Activated CD4-positive, alpha-beta T cell treated with anti-CD3 and anti-CD28 coated beads, Interleukin-2, Interleukin-6, amounts not matched to agents 100 ng/mL and 50 ng/mL, durations not matched to agents 16 hours and 8 hours (primary cell): ENCODE measurements at places on chromosomes 4 and X.

DNA sequence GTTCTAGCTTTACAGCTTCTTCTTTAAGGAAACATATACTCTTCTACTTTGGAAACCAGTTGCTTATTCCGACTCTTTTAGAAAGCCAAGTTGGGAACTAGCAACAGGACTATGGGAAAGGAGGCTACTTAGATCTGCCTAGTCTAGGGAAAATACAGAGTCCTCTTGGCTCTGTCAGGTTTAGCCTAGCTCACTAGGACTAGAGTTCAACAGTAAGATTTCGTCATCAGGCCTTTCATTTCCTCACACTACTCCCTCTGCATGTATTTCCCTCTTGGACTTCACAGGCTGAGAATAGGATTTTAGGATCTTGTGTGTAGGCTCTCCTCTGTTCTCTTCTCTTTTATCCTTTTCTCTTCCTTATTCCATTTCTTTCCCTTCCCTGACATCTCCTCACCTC, 409.8 kb downstream of the AR start:
- no peak for DNase-seq

DNA sequence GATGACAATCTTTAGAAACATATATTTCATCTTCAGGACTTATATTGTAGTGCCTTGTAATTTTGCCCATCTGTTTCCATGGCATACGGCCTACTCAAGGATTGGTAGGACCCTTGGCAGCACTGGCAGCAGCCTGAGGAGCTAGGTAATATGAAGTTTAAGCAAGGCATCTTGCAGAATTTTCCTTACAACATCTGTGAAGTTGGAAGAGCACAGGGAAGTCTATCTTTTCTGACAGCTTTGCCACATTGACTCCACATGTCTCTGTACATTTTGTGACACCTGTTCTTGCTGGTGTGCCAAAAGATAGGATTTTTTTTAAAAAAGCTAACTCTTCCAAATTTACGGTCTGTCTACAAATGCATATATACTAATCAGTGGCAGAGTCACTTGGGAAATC, 1235.2 kb downstream of the PCDH7 start:
- no peak for DNase-seq

GRCh38 chr4:142360657-142361056, 485.4 kb downstream of the INPP4B start:
- no peak for DNase-seq

DNA sequence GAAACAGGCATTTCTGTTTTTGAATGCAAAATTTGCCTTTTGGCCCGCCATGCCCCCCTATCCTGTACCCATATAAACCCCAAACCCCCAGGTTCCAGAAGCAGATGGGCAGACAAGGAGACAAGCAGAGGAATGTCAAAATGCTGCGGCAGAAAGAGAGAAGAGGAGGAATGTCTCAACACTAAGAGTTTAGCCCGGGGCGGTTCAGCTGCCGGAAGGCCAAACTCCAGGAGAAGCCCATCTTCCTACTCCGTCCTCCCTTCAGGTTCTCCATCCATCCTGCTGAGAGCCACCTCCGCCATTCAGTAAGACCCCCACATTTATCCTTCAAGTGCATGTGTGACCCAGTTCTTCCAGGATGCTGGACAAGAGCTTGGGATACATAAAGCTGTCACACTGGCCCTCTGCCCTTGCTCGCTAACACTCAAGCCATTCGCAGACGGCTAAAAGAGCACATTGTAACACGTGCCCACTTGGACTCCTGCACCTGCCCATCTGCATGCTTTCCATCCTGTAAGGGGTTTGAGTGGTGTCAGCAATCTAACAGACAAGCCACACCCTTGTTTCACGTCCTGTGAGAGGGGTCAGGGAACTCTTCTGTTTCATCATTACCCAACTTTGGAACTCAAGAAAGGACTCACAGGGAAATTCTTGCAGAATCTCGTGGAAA, 31.3 kb downstream of the TLR10 start:
- DNase-seq = no peak

DNA sequence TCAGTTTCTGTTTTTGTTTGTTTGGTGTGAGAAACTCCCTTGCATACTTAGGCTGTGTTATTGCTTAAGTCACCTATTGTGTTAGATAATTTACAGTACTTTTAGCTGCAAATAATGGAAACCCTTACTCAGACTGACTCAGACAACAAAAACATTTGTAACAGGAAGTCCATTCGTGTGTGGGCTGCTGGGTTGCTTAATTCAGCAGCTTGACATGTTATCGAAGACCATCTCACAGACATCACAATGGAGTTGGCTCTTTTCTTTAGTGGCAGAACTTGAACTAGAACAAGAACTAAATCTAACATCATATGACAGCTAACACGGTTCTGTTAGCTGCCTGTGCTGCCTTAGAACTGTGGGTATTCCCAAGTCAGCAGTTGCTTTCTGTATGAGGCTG, 9.9 kb upstream of the GABRE start:
- no peak for DNase-seq

DNA sequence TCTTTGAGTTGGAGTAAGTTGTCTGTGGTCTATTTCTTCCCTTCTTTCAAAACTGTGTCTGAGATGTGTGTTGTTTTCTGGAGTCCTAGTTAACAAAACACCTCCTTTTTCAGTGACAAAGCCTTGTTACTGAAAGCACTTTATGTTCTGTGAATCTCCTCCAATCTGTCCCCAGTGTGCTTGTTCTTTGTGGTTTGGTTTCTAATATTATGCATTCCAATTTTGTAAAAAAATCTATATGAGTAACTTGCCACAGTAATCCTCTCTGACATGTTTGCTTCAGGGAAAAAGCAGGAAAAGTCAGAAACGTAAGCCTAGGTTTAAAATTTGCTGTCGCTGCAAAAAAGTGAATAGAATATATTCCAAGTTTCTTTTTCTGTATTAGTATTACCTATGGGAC, 12.4 kb downstream of the PRRG1 start:
- DNase-seq = no peak

DNA sequence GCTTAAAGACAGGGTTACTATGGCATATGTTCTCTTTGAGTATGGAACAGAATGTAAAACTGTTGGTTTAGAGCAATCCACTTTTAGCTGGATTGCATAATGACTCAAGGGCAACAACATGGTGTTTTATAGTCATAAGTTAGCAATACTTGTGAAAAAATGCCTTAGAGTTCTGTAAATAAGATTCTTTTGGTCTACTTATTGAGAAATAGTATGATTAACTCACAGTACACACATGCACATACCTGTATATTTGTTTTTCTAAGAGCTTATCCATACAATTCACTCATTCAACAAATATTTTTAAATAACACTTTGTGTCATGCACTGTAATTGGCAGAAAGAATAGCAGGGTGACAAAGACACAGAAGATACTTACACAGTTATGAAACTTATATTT, 1415.5 kb downstream of the PCDH7 start:
- DNase-seq = no peak

DNA sequence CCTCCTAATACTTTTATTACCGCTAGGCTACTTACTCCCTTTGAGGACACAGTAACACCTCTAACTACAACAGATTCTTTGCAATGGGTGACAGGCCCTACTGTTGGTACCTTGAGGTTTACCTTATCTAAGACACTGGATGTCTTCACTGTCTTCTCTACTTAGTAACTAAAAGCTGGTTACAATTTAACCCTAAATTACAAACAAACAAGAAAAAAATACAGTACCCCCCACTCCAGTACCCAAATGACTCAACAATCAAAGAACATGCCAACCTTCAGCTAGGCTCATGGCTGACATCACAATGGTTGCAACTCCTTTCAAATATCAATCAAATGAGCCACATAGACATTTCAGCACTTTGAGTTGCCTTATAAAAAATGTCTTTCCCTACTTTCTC, 198.0 kb downstream of the GUCY2F start:
- DNase-seq = no peak

DNA sequence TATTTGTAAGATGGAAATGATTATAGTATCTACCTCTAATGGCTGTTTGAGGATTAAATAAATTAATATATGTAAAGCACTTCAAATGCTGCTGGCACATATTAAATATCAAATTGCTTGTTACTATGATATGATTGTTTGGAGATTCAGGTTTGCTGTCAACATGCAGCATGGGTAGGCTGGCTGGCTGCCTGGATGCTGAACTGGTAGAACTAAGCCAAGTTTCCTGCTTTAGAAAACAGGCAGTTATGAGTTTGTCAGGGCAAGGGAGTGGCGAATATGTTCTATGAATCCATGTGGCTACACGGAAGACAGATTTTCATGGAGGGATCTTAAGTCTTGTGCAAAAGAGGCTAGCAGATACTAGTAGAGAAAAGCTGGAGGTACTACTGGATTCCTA, 239.6 kb downstream of the GBA3 start:
- DNase-seq = no peak

GRCh38 chr4:126647756-126648397, 984.9 kb upstream of the INTU start:
- no peak for DNase-seq

GRCh38 chr4:143455211-143455610, 58.3 kb upstream of the SMARCA5 start:
- DNase-seq = no peak

GRCh38 chr4:159298502-159298901, 195.6 kb downstream of the RAPGEF2 start:
- no peak for DNase-seq

DNA sequence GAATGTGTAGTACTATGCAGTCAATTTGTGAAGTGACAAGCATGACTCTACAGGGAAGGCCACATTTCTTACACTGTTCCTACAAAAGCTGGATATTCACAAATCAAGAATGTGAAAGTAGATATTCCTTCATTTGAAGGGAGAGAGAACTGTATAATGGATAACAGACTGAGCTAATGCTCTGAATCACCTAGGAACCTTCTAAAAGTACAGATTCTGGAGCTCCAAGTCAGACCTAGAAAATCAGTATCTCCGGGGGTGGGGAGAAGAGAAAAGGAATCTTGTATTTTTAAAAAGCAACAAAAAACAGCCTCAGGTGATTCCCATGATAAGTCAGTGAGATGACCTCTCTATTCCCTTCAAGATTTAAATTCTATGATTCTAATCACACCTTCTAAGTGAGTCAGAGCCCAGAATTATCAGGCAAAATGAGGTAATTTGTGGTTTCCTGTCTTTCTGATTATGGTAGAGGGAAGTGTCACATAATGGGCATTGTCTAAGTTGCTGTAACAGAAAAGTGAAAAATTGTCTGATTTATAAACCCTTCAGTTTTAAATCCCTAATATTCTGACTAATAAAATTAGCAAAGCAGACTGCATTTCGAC, 80.9 kb downstream of the IL21 start:
- DNase-seq = peak; percentile 70

- DNase-seq = no peak
Observed at GRCh38 chr4:7083597-7084563, 16.0 kb upstream of the GRPEL1 start.

GRCh38 chrX:52363247-52363883, 5.5 kb upstream of the XAGE2 start:
- no peak for DNase-seq

DNA sequence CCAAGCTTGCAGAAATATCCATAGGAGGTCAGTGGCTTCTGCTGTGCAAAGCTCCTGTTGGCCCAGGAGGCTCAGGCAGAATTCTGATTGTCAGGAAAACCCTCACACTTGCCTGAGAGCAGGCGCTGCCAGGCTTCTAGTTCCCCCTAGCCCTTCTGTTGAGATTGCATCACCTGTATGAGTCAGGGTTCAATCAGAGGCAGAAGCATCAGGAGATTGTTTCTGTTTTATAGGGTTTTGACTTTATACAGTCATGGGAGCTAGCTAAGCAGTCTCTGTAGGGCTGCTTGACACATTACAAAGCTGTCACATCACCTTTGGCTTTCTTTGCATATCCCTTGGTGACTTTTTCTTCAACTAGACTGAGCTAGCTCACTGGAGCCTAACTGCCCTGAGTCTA, 27.8 kb downstream of the DIPK2B start:
- DNase-seq = peak; percentile 12
